Amniotic epithelial cell (primary cell): ENCODE measurements at places on chromosomes 2 and 18.
A peak's percentile ranks its signal among the peaks of the same experiment; 100 is the strongest.

GRCh38 chr18:43932140-43932539 is 654.9 kb upstream of the SYT4 start:
- DNase-seq: no peak

- DNase-seq: no peak
These were observed 11.3 kb downstream of the CNNM4 start for GRCh38 chr2:96771796-96772618.

GRCh38 chr2:144421606-144422510 is 98.1 kb downstream of the ZEB2 start:
- DNase-seq: no peak

- DNase-seq: peak; percentile 8
These were observed 3.3 kb upstream of the ATP8B1 start for GRCh38 chr18:57806201-57806977.

- DNase-seq: no peak
These were observed 24.5 kb upstream of the LIPG start for GRCh38 chr18:49537232-49537896.

- DNase-seq: no peak
These were observed 541.4 kb upstream of the DDX18 start for GRCh38 chr2:117273009-117273671.

DNA sequence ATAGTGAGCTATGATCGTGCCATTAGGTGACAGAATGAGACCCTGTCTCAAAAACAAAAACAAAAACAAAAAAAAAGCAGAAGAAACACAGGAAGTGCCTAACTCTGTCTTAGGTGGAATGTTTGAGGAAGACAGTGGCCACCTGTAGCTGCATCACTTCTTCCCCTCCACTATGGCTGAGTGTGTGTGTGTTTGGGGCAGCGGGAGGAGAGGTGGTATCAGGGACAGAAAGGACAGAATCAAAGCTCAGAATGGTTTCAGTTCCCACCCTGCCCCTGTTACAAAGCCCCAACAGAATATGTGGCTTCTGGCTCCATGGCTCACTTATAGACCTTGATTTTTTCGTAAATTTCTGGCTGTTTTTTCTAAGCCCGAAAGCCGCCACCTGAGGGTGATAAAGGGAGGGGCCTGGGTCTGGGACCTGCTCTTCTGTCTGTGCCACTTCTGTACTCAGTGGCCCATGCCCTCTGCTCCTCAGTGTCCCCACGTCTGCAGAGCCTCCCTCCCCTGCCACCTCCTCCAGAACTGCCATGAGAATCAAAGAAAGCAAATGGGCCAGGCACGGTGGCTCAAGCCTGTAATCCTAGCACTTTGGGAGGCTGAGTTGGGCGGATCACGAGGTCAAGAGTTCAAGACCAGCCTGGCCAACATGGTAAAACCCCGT is 27.4 kb downstream of the SERTAD2 start:
- no peak for DNase-seq

GRCh38 chr2:112314856-112315255 is 39.5 kb downstream of the ZC3H6 start:
- peak; percentile 15 for DNase-seq

- no peak for DNase-seq
These were observed 74.2 kb downstream of the INO80D start for GRCh38 chr2:206011795-206012194.

- DNase-seq: no peak
These were observed 57.9 kb downstream of the COL4A3 start for GRCh38 chr2:227222292-227222691.

DNA sequence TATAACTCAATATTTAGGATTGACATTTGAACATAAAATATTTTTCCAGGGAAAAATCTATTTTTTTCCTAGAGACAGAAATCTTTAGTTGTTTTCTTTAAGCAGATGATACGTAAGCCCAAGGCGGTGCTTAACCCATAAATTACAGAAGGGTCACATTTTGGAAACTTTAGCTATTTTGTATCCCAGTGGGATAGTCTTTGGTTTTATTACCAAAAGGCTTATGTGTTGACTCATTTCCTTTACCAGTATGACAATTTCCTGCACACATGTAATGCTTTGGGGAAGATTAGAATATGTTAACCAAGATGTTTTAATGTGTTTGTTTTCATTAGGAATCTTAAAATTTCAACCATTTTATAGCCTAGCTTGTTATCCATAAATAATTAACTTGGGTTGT is 24.8 kb downstream of the DYNC1I2 start:
- peak; percentile 41 for DNase-seq

GRCh38 chr2:95274291-95275150 is at the start of gene PROM2:
Gene PROM2 (plus strand): TSS chr2:95274449. CDS start chr2:95274586, 137 bp downstream.
- no peak for DNase-seq

DNA sequence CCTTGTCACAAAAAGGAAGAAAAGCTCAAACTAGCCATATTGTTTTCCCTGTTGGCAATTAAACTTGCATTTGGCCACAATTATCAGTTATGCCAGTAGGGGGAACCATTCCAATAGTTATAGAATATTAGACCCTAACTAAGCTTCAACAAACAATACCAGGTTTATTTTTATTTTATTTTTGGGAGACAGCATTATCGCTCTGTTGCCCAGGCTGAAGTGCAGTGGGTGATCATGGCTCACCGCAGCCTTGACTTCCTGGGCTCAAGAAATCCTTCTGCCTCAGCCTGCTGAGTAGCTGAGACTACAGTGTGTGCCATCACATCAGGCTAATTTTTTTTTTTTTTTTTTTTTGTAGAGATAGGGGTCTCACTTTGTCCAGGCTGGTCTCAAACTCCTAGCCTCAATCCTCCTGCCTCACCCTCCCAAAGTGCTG is 102.1 kb downstream of the ATAD2B start:
- peak; percentile 51 for DNase-seq

- DNase-seq: no peak
These were observed 73.1 kb downstream of the EIF2AK3 start for GRCh38 chr2:88554189-88554588.

DNA sequence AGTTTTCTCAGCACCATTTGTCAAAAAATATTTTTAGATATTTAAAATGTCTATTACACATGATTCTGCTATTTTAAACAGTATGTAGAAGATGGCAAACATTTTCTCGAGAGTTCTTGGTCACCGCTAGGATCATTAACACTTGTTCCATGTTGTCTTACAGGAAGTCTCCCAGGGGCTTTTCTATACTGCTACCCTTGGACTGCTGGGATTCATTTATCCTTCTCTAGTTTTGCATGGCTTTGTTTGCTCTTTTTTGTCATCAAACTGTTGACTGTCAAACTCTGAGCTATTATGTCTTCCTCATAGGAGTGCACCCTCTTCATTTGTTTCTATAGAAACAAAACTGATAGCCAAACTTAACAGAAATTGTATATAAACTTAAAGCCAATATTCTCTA is 184.9 kb downstream of the CDCA7 start:
- no peak for DNase-seq

GRCh38 chr2:193482557-193482956 is 1287.8 kb upstream of the TMEFF2 start:
- DNase-seq: no peak

GRCh38 chr2:150383587-150383986 is 103.9 kb downstream of the RND3 start:
- DNase-seq: no peak

GRCh38 chr2:127228102-127228501 is 8.0 kb upstream of the CYP27C1 start:
- DNase-seq: no peak

DNA sequence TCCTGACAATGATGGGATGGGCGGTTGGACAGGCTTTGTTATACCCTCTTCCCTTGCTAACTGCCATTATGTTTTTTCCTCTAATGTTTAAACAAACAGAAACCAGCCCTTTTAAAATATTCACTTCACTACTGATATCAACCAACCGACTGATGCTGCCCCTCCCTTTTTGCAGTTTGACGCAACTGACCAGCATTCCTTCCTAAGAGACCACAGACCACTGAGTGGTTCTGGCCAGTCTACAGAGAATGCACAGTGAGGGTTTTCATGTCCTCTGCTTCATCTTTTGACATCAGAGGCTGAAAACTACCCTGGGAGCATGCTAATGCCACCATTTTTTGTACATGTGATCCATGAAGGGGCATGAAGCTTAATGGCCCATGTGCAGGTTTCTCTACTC is 85.3 kb downstream of the CYP26B1 start:
- DNase-seq: no peak

GRCh38 chr2:43028188-43028587 is 198.2 kb downstream of the ZFP36L2 start:
- no peak for DNase-seq

DNA sequence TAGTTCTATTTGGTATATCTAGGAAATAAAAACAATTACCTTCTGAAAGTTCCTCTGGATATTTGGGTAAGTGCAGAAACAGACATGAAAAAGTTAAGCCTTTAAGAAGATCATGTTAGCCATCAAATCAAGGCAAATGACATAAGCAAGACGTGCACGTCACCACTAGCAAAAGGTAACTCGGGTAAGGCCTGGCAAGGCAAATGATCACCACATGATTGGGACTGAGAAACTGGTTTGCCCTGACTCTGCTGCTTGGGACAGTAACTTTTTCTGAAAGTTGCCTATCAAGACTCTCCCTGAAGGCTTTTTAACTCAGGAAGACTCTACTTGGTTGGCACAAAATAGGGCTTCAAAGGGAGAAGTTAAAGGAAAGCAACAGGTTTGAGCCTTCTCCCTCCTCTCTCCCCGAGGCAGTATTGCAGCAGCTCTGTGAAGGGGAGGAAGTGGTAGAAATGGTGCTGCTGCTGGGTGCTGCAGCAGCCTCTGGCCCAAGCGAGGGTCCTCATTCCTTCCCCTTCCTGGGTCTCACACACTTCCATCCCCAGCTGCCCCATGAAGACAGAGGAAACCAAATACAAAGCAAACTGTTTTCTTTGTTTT is 17.1 kb upstream of the TMEM237 start:
- no peak for DNase-seq

DNA sequence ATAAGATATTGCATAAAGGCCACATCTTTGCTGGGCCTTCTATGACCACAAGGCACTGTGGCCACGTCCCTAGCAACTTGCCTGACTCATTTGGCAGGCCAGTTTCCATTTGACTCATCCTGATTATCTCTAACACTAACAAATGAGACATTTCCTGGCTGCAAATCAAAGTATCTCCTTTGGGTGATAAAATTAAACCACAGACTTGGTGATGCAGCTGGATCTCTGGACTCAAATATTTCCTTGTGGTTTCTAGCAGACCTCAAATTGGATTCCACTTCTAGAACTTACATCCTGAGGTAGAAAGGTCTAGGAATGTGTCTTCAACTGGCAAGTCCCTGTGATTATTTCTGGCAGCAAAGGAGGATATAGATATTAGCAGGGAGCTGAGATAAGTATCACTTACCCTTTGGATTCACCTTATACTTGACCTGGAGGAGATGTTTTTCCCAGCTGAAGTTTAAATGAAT is 167.9 kb upstream of the NXPH2 start:
- peak; percentile 97 for DNase-seq

DNA sequence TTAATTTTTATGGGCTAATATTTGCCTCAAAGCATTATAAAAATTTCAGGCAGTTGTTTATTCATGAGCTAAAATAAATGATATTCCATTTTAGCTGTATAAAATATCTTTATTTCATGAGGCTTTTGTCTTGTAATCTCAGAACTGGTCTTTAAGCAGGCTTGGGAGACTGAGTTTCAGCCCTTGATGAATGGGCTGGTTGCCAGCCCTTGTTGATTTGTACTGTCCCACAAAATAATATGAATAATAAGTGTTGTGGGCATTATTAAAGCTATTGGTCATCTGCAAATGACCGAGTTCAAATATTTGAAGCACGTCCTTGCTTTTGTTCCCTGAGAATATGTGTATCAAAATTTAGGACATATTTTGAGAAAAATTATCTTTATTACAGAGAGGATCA is 18.2 kb downstream of the INPP1 start:
- DNase-seq: no peak

DNA sequence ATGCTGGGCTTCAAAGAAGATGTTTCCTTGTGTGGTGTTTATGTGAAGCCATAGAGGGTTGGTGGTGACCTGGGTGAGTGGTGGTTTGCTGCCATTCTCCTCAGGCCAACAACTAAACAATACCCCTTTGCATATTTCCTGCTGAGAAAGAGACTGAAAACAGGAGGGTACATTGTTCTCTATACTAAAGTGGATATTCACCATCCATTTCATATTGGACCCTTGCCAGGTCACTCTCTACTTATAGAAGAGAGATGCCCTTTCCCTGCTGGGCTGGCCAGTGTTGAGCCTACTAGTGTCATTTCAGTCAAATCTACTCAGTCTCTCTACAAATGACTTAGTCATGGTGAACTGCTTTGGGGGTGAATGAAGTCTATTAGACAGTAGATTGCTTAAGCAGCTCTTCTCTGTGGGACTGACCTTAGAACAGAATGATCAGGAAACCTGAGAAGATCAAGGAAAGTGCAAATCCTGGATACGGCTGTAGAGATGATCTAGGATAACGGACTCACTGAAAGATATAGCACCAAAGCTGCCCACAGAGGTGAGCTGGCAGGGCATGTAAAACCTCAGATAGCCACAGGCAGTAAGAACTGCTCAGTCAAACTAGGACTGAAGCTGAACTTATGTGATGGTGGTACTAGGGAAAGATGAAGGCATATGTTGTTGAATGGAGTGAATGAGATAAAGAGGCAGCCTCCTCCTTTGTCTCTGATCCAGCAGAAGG is 154.9 kb downstream of the MYO3B start:
- DNase-seq: no peak

DNA sequence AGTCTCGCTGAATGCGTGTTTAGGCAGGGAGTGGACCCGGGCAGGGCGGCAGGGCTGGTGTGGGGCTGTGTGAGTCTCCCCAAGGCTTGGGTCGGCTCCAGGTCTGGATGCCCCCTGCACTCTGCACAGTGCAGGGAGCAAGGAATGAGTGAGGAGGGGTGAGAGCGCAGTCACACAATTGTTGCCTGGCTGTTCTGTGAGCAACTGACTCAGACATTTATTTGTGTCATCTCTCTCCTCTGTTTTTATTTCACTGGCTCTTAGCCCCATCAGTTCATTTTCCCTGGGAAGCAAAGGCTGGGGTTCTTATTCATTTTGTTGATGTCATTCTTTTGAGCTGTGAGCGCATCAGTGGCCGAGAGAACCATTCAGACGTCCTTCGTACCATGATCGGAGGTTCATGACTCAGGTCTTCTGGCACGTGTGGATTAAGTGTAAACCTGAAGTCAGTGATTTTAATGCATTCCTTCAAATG is 61.1 kb downstream of the GATA6 start:
- peak; percentile 99 for DNase-seq

DNA sequence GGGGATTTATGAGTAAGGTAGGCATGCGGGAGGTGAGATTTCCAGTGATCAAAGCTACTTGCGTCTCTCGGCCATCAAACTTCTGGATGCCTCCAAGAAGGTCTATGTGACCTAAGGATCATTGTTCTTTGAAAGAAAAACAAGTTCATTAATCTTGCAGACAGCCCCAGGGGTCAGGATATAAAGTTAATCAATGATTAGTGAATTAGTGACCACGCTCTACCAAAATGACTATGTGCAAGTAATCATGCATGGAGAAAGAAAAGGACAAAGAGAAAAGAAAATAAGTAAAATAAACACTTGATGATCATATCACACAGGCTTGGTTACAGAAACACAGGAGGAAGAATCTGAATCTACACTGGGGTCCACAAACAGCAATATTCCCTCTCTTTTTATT is 42.5 kb upstream of the BCL11A start:
- DNase-seq: no peak
